ENCODE measurements at places on chromosomes 5 and 9.

- no peak for DNase-seq
Measured at GRCh38 chr9:93092251-93092991, 3.6 kb upstream of the CARD19 start.

- DNase-seq, result no peak
Measured at GRCh38 chr5:75324791-75325190, 12.2 kb upstream of the HMGCR start.

DNA sequence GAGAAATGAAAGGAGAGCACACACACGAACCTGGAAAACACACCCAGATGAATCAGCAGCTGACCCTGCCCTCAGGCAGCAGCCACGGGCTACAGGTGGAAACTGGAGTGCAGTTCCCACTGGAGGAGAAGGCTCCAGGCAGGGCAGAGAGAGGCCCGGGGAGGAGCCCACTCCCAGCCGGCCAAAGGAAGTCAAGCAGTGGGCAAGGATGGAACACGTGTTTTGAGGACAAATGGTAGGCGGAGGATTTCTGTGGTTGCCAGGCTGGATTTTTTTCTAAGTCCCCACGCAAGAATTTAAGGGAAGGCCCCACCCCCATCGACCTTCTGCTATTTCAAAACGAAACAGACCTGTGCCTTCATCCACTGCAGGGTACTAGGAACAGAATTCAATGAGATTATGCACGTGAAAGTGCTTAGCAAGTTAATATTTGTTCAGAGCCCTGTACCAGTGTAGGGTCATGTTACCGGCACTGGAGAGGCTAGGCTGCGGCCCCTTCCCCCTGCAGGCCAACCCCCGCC is 6.8 kb downstream of the EPB41L4B start:
- DNase-seq, result no peak

DNA sequence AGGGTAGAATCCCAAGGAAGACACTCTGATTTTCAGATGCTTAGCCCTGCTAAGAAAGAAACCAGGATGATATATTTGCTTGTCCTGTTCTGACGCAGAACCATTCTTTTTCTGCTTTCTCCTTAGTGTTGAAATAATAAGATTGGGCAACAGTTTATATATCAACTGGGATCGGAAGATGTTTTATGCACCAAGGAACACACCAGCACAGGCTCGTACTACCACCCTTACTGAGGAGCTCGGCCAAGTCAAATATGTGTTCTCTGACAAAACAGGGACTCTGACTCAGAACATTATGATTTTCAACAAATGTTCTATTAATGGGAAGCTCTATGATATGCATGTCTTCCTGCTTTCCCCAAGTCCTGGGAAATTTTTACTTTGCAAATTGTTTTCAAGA is 19.0 kb upstream of the RUSC2 start:
- no peak for DNase-seq

DNA sequence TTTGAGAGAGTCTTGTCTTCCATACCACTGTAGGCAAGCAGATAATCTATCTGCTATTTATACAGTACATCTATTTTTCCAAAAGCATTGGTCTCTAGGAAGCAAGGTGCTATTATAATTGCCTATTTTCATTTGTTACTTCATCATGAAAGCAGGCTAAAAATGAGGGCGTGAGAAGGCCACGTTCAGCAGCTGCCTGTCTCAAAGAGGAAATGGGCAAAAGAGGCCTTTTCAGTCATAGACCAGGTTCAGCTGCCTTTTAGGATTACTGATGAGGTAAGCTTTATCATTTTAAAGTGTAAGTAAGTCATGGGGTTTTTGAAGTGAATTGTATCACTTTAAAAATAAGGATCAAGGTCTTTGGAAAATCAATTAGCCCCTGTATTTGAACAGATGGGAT is 1091.1 kb upstream of the DMAC1 start:
- DNase-seq, result no peak

DNA sequence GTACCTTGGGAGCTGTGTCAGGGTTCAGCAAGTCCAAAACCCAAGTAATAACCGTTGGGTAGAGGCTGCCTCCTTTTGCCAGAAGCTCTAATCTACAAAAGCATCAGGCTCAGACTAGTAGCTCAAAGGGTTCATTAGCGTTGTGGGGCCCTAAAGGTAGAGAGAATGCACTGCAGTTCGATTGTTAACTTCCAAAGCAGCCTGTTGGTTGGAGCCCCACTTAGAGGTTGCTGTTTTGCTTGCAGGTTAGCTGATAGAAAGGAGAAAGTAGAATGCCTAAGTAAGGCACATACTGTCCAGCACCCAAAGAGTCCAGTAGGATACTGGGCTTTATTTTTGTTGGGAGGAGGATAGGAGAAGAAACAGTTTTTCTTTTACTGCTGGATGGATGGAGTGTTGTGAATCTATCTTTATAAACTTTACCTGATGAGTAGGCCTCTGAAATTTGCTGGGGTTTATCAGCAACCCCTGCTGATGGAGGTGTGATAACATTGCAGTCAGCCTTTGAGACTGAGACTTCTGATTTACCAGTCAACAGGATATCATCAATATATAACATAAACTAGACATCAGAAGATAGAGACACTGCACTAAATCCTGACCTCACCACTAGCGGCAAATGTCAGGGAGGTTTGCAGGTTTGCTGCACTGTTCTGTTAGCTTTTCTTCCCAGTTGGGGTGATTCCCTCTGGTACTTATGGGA is 34.8 kb downstream of the ZNF131 start:
- no peak for DNase-seq

DNA sequence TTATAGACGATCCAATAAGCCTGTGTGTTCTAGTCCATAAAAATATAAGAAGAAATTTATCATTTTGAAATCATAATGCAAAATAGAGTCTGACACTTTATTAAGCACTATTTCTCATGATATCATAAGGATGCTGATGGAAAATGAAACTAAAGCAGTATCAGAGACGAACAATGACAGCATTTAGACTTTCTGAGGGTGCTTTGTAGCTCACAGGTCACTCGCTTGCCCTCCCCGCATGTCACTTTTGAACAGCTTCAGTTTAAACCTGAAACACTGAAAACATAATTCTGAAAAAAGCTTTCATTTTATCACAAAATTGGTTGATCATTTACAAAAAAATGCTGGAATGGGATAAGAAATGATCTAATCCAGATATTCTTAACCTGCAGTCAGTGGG is 247.1 kb downstream of the EBF1 start:
- no peak for DNase-seq

DNA sequence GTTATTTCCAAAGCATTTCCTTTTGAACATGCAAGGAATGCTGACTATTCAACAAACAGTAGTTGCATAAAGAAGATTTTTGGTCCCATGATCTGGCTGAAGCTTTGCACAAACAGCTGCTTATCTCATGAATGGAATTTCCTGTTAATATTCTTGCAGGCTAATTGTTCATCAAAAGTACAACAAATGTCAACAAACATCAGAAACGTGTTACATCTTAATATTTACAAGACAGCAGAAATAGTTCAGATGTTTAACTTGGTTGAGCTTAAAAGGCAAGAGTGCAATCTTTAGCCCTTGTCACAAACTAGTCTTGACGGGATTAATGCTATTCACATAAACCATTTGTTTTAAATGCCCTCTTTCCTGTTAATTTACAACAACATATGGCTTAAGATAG is 47.9 kb upstream of the BASP1 start:
- no peak for DNase-seq

- no peak for DNase-seq
Measured at GRCh38 chr5:35203403-35203802, 26.9 kb downstream of the PRLR start.

DNA sequence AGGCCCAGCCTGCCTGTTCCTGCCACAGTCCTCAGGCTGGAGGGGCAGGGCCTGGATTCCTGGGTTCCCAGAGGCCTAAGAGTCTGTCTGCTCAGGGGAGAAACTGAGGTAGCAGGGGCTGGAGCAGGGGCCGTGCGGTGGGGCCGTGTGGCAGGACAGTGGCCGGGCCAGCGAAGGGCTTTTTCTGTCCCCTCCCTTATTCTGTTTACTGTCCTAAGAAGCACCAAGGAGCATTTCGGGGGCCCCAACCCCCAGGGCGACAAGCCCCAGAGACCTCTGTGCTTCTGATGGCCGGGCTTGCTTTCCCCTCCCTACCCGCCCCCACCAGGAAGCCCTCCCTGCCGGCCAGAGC is 6.8 kb upstream of the ASB6 start:
- DNase-seq, result no peak

- no peak for DNase-seq
Measured at GRCh38 chr5:169914766-169915165, 65.5 kb downstream of the INSYN2B start.

DNA sequence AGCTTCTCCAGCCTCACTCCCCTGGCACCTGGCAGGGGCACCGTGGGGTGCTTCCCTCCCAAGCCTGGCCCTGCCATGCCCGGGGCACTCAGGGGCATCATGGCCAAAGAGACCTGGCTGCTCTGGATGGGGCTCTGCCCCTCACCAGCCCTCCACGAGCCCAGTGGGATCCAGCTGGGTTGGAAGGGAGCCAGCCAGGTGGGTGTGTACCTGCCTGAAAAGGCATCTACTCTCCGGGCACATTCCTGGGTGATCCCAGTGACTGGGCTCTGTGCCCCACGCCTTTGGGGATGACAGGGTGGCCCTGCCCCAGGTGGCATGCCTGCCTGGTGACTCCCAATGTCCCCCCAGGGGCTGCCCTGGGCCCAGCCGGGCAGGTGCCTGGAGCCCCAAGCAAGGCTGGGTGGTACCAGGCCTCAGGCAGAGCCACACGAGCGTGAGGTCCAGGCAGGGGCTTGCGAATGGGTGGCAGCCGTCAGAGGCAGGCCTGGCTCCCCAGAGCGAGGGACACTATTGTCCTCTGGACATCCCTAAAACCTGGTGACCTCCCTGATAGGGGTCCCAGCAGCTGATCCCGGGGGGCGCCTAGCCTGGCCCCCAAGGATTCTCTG is 777 bp downstream of the GPSM1 start:
- no peak for DNase-seq

GRCh38 chr9:19473605-19474004 is 64.8 kb downstream of the ACER2 start:
- DNase-seq, result no peak

GRCh38 chr5:39648085-39648847 is 223.5 kb upstream of the DAB2 start:
- no peak for DNase-seq

GRCh38 chr5:142915038-142915437 is 144.9 kb downstream of the ARHGAP26 start:
- no peak for DNase-seq

GRCh38 chr9:112439171-112439570 is 47.5 kb upstream of the KIAA1958 start:
- no peak for DNase-seq

DNA sequence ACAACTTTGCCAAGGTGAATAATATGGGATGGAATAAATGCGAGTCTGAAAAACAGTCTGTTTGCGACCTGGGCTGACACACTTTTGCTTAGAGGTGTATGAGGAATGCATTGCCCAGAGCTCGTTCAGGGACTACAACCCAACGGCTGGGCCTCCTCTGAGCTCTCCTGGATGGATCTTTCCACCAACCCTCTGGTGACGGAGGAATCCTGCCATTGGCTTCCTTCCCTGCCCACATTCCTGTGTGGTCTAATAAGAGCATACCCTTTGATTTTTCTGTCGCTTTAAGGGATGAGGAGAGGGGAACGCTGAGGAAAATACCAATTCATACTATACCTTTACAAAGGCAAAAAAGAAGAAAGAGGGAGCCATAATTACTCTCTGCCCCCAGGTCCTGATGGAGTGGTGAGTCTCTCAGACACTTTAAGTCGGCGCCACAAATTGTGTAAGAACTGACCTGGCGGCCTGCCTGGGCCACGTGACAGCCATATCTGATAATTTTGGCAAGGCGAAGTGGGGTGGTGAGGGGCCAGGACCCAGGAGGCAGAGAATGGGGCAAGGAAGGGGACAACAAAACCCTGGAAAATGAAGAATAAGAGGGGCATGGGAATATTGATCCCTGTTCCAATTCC is 265.2 kb upstream of the MSX2 start:
- DNase-seq, result no peak

GRCh38 chr5:31585895-31586270 is 53.0 kb upstream of the PDZD2 start:
- no peak for DNase-seq

DNA sequence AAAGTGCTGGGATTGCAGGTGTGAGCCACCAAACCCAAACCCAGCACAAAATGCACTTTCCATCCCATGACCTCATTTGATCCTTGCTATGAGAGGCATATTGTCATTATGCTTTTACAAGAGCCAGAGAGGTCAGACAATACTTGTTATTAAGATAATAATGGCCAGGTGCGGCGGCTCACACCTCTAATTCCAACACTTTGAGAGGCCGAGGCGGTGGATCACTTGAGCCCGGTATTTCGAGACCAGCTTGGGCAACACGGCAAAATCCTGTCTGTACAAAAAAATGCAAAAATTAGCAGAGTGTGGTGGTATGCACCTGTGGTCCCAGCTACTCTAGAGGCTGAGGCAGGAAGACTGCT is 55.9 kb upstream of the IL17B start:
- no peak for DNase-seq

GRCh38 chr5:154967421-154968024 is 26.6 kb downstream of the MRPL22 start:
- no peak for DNase-seq

GRCh38 chr5:90866915-90867731 is 308.5 kb downstream of the ADGRV1 start:
- no peak for DNase-seq

- no peak for DNase-seq
Measured at GRCh38 chr9:113617550-113617949, 154.0 kb downstream of the RGS3 start.

- DNase-seq, result no peak
Measured at GRCh38 chr5:141488591-141489561, at the start of gene PCDHGC5. Gene PCDHGC5 (plus strand): TSS chr5:141489081. CDS start chr5:141489241, 160 bp downstream.

DNA sequence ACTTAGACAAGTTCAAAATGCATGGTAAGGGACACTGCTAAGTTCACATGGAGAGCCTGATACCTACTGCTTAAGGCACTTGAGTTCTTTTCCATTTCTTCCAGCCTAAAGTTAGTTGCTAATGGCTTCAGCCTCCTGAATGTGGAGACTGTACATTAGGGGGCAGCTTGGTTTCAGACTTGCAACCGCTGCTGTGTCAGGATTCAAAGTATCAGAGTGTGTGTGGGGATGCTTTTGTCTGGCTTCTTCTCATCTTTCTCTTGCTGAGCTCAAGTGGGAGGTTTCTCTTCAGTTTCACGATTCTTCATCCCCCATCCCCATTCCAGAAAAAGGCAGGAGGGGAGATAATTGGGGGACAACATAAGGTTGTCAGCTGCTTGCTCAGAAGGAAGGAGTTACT is 49.4 kb downstream of the ATP10B start:
- no peak for DNase-seq

GRCh38 chr5:14608169-14608568 is 26.6 kb downstream of the OTULINL start:
- no peak for DNase-seq

- no peak for DNase-seq
Measured at GRCh38 chr5:17289681-17290539, 72.5 kb downstream of the BASP1 start.

All from stimulated activated CD4-positive, alpha-beta T cell treated with anti-CD3 and anti-CD28 coated beads, Interleukin-2, amount 100 ng/mL, for 24 hours (primary cell).